Activated CD8-positive, alpha-beta memory T cell treated with anti-CD3 and anti-CD28 coated beads for 1 hour (primary cell): ENCODE measurements at places on chromosomes 2 and 18.

GRCh38 chr18:7094427-7094826 is 23.2 kb downstream of the LAMA1 start:
- no peak for DNase-seq

GRCh38 chr2:184589261-184589660 is 9.1 kb upstream of the ZNF804A start:
- no peak for DNase-seq

DNA sequence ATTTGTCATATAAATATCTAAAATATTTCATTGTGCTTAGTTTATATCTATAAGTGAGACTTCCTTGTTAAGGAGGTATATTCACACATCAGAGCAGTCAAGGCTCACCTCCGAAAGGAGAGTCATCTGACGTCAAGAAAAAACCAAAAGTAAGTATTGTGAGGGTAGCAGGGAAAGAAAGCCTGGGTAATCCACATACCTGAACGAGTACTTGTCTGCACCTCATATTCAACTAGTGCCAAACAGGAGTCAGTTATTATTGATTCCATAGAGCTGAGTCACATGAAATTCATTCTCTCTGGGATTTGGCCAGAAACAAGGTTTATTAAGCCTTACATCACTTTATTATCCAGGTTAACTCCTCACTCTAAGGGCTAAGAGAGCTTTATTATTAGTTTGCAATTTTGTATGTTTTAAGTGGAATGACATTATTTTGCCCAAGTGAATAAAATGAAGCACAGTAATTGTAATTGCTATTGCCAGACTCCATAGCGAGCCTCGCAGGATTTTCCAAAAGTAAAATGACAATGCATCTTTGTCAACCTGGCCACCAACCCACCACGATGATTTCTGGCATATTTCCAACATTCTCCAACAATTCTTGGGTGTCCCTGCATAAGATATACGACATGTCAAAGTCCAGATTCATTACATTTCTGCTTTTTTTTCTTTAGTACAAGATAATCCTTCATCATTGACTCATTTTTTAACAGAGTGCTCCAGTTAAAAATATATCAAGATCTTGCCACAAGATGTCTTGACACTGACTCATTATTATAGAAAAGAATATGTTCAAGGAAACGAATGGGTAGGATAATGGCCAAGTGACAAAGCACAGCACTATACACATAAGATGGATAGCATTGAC is 1210.4 kb upstream of the ACVR2A start:
- no peak for DNase-seq

DNA sequence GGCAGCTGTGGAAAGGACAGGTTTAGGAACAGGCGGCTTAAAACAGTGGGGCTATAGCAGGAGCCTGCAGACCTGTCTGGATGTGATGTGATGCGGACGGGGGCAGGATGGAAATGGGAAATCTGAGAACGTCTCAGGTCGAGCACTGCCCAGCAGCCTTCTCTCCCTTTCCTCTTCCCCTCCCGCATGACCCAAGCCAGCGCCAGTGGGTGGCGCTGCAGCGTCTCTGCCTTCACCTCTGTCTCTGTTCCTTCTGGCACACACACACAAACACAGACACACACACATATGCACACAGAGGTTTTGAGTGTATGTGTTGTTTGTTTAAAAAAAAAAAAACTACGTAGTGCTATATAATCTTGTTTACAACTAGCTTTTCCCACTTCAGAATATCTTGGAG is 82.0 kb upstream of the SLC66A3 start:
- no peak for DNase-seq

GRCh38 chr18:55509631-55510324 is 78.2 kb downstream of the TCF4 start:
- DNase-seq = no peak
